ENCODE measurements at places on chromosomes 1 and 21.

- no peak for DNase-seq
Observed at GRCh38 chr21:43950481-43950880, 61.6 kb upstream of the TRAPPC10 start.

DNA sequence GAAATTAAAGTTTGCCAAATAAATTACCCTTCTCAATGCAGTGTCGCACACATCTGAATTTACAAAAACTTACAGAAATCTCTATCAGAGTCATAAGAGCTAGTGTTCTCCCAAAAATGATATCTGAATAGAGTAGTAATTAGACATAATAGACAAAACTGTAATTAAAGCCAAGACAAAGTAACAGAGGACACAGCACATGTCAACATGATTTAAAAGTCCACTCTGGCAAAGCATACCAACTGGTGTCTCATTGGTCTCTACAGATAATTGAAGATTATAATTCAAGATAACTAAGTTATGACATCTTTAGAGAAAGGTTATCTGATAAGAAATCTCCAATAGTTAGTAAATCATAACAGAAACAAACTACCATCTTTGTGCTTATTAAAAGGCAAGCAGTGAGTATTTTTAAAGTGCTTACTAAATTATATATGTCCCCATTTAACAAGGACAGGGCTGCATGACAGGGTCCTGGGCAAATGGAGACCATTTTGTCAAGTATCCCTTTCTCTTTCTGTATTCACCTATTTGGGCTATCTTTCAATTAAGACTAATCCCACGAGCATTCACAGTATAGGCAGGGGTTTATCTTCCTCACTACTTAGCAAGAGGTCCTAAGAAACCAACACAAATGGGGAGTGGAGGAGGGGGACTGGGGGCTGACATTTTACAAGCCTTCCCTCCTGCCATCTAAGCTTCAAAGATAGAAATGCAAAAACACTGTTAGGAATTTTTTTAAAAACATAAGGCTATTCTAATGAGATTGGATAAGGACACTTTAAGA lies 26.0 kb downstream of the PTP4A2 start:
- no peak for DNase-seq

DNA sequence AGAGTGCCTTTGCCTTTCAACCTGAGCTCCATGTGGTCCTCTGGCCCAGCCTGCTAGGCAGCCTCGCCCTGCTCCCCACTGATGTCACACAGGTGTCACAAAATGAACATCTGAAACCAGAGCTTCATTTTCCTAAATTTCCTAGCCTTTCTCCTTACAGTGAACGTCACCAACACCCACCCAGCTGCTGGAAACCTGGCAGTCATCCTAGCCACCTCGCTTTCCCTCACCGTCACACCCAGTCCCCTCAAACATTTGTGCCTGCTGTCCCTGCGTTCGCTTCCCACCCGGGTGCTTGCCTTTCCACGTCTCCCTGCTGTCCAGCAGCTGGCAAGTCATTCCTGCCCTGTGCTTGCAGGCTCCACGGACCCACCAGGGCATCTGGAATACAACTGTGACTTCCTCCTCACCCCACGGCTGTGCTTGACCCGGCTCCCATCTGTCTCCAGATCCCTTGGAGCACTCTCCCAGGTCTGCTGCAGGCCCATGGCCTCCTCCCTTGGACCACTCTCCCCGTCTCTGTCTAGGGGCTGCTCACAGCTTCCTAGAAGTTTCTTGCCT lies 23.5 kb downstream of the ADARB1 start:
- no peak for DNase-seq

DNA sequence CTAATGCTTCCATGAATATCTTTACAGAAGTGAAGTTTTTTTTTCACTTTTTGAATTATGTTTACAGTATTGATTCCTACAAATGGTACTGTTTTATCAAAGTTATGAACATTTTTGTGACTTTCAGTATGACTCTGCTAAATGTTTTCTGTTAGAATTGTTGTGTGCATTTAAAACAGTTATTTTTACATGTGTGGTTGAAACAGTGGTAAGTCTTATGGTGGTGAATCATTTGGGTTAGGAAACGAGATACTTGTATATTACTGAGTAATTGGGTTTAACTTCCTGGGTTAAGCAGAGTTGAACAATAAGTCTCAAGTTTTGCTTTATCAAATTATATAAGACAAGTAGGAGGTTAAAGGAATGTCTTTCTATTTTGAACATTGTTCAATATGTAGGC lies 66.8 kb downstream of the VPS13D start:
- DNase-seq = no peak

- DNase-seq = no peak
Observed at GRCh38 chr1:223714849-223715603, 2.7 kb downstream of the CAPN2 start.

GRCh38 chr1:231594749-231595148 lies 31.8 kb upstream of the DISC1 start:
- no peak for DNase-seq

DNA sequence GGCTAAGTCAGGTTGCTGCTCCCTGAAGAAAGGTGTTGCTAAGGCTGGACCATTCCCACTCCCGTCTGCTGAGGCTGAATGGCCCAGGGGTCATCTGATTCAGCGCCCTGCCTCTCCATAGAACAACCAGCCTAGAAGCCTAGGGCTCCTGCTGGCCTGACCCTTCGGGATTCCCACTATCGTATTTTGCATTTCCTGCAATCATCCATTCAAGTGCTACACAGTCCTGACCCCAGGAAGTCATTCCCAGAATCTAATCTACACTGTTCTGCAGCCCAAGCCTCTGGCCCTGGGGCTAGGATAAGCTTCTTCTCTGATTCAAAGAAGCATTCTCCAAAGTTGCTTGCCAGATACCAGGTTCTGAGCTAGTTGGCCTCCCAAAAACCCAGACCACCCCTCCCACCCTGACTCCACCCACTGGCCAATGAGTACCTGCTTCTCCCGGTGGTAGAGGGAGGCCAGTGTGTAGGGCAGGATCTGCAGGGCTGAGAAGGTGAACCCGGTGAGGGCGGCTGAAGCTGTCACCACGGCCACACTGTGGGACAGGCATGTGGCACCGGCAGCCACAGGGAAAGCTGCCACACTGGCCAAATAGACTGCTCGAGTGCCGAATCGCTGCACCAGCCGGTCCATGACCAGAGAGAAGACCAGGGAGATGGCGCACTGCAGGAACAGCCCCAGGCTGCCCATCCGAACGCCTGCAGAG lies 18.7 kb downstream of the SLC45A3 start:
- no peak for DNase-seq

- no peak for DNase-seq
Observed at GRCh38 chr1:93598396-93598795, 83.2 kb downstream of the BCAR3 start.

DNA sequence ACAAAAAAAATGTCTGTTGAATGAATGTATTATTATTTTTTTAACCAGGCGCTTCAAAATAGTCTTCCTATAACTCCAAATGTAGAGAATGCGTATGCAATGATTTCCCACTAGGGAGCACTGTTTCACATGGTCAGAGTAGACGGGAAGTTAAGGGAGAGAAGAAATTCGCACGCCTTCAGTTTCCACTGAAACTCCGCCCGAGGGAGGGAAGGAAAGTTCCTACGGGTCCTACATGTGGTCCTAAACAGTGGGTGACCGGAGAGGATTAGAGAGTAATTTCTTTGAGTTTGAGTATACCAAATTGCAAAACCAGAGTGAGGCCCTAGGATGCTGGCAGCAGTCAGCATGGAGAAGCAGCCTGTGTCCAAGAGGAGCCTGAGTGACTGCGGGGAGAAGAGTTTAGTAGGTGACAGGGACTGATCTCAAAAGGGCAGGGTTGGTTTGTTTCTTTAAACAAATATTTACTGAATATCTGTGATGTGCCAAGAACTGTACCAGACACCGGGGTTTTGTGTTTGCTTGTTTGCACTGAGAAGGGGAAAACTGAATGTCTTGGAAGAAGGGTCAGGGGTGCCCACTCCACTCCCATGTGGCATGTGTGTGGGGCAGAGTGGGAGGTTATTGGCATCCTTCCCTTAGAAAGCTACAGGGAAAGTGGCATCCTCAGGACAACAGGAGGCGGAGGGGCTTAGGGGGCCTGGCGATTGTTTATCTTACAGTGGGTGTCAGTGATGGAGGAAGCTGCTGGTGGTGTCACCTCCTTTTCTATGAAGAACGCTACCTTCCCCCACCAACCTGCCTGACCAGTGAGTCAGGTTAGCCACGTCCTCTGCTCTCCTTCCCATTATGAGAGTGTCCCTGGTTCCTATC lies 22.8 kb downstream of the RNU5D-1 start:
- no peak for DNase-seq

Measured in activated CD4-positive, alpha-beta T cell treated with anti-CD3 and anti-CD28 coated beads, Interleukin-2, amount 50 U/mL, for 4 hours (primary cell).